Activated T-cell treated with anti-CD3 and anti-CD28 coated beads, Interleukin-2, amount 50 U/mL, for 48 hours (primary cell): ENCODE measurements at places on chromosomes 4 and X.

GRCh38 chrX:9905288-9905687 lies 61.9 kb upstream of the CLDN34 start:
- no peak for DNase-seq

DNA sequence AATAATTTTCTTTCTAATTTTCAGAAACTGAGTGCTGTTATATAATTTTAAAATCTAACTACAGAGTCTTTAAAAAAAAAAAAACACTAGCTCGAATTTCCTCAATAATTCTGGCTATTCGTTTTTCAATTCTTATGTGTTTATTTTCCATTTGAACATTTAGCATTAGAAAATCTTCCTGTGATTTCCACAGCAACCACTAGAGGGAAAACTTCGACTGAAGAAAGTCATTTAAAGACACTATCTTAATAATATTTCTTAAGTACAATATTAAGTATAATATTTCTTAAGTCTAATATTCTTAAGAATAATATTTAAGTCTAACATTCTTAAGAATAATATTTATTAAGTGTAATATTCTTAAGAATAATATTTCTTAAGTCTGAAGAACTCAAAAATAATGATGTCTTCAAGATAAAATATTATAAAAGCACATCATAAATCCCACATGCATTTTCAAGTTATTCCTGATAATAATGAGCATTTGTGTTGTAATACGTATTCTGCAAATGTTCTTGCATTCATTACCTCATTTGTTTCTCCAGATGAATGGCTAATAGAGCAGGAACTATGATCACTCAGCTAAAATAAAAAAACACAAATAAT lies 118.4 kb upstream of the WDR17 start:
- DNase-seq = no peak

- DNase-seq = no peak
These were observed 31.5 kb upstream of the GLRA3 start for GRCh38 chr4:174860588-174860987.

DNA sequence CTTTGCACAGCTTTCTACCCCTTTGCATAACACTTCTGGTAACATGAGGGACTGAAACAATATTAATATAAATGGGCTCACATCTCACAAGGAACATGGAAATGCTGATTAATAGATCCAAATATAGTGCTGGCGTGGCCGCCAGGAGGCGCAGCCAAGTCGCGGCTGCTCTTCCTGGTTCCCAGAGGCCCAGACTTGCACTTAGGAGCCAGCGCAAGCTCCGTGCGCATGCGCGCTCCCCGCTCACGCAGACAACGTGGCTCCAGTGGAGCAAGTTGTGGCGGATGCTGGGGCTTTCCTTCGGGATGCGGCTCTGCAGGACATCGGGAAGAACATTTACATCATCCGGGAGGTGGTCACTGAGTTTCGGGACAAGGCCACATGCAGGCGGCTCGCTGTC lies 318.3 kb upstream of the SLC7A11 start:
- no peak for DNase-seq

DNA sequence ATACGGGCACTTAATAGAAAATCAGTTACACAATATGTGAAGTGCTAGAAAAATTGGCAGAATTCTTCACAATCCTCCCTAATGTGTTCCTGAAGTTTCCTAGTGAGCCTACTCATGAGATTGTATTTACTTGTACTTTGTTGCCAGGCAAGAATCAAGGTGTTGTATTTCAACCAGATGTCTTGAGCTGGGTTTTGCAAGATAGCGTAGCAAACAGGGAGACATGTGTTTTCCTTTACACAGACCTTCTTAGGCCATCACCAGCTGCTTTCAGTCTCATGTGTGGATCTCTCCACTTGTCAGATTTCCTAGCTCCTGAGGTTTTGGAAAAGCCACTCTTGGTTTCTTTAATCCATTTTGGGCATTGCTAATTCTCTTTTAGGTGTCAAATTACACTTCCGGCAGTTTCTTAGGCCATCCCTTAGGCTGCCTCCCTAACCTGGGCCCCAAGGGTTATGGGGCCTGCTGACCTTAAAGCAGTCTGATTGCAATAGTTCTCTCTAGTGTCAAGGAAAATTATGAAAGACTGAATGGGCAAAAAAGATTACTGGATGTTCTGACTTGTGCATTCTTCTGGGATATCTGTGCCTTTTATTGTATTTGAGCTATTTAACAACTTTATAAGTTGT lies 12.2 kb upstream of the EDA start:
- DNase-seq = no peak
